ENCODE measurements at places on chromosomes 3 and 15.

GRCh38 chr15:58513008-58513407 is 81.2 kb downstream of the LIPC start:
- DNase-seq, result no peak

- no peak for DNase-seq
These were observed 18.0 kb downstream of the LRRK1 start for GRCh38 chr15:100937171-100937570.

DNA sequence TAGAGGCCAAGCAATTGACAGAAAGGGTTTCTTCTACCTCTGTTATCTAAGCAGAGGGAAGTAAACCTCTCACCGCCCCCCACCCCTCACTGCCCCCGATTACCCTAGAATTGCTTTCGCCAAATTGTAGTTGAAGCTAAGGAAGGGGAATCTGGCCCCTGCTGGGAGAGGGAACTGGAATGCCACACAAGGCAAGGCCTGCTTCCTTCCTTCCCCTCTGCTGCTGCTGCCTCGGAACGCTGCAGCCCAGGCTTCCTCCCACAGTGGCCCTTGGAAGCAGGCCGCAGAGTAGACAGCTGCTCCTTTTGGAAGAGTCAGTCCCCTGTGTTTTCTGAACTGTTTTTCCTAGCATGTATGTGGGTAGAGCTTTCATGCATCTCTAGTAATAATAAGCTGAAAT is 21.6 kb downstream of the RLBP1 start:
- DNase-seq, result no peak

- DNase-seq, result no peak
These were observed 31.3 kb upstream of the LYSMD4 start for GRCh38 chr15:99764522-99764921.

DNA sequence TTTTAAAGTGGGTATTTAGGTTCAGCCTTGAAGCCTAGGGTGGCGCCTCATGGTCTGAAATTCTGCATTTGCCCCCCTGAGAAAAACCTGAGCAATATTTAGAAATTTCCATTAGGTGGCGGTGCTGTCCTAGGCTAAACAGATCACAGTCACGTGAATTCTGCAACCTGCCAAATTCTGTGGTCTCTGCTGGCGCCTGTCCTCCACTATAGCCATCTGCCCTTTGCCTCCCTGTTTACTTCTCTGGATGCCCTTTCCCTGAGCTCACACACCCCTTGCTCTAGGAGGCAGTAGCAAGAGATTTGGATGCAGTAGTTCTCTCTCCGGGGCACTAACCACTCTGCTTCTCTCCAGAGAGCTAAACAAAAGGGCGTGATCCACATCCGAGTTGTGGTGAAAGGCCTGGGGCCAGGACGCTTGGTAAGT is 9.1 kb downstream of the MRPS11 start:
- DNase-seq, result no peak

DNA sequence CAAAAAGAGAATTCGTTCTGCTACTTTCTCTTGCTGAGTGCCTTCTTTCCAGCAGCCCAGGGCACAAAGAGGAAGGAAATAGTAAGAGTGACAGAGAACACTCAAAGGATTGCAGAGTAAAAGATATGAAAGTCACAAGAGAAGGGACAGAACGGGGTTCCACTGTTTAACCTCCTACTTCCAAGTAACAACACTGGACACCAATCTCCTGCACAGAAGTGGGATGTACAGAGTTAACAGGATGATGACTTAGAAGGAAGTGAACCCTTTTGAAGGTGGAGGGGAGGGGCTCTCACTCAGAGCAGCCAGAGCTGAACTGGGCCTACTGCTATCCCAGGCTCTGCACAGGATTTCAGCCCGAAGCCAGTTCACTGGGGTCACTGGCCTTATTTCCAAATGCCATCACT is 130.1 kb upstream of the PRICKLE2 start:
- no peak for DNase-seq

- no peak for DNase-seq
These were observed 68.5 kb downstream of the CPN2 start for GRCh38 chr3:194282436-194283122.

GRCh38 chr15:82689147-82689546 is 20.5 kb downstream of the AP3B2 start:
- DNase-seq, result no peak

GRCh38 chr3:62329971-62330370 is 43.4 kb downstream of the FEZF2 start:
- DNase-seq, result no peak

DNA sequence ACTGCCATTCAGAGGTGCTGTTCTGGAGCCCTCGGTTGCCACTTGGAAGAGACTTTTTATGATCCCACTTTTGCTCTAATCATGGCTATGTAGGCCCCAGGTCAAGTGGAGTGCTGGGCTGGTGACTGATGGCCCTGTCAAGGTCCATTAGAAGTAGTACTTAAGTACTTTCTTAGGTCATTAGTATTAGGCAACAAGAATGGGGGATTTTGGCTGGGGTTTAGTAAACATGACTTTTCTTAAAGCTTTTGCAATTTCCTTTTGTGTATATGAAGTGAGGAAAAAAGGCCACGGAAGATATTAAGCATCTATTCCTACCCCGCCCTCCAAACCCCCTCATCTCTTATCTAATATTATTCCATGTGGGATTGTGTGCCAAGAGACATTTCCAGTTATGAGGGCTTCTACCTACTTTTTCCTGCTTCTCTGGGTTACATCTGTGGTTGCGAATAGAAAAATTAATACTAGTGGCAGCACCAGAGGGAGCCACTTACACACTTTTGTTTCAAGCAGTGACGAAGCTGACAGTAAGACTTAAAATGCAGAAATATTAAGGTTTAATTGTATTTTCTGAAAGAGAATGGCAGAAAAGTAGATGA is 13.9 kb downstream of the NLGN1 start:
- DNase-seq, result no peak

DNA sequence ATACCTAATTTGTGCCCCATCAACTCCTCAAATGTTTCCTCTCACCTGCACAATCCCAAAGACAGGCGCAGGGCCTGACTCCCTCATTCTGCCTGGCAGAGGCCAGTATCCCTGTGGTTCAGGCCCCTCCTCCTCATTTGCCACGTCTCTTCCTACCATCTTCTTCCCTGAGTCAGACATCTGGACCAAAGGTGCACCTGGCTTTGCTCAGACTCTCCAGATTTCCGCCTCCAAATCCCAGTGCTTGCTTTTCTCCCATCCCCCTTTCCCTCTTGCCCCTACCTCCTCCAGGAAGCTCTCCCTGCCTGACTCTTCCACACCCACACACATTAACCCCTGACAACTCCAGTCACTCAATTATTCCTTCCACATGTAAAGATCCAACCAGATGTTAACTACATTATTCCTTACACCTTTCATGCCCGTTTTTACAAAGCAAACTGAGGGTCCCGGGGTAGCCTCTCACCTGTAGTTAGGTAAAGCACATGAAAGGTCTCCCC is 19.6 kb downstream of the SEMA7A start:
- DNase-seq, result no peak

DNA sequence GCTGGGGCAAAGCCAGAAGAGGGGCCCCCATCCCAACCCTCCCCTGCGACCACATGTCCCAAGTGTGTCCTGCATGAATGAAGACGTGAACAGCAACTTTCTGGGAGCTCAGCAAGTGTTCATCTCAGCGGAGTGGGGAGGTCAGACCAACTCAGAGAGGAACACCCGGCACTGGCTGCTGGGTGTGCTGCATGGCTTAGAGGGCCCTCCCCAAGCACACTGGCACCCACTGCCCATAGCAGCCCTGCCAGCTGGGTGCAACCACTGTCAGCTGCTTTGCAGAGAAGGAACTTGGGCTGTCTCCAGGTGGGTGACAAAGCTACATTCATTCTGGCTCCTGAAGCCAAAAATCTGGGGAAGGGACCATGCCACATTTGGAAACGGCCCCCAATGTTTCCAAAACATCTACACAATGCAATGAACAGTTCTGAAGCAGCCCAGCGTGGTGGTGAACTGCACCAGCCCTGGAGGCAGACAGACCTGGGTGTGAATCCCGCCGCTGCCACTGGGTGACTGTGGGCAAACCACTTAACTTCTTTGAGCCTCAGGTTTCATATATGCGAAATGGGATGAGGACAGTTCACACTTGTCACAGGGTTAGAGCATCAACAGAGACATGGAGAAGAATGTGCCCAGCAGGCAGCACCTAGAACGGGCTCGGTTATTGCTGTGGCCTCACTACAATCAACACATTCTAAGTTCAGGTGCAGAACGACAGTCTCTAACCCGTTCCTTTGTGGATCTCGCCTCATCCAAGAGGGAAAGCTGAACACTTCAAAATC is 145.4 kb downstream of the NUP210 start:
- no peak for DNase-seq

- no peak for DNase-seq
These were observed 39.8 kb downstream of the CACNA1D start for GRCh38 chr3:53534216-53534615.

DNA sequence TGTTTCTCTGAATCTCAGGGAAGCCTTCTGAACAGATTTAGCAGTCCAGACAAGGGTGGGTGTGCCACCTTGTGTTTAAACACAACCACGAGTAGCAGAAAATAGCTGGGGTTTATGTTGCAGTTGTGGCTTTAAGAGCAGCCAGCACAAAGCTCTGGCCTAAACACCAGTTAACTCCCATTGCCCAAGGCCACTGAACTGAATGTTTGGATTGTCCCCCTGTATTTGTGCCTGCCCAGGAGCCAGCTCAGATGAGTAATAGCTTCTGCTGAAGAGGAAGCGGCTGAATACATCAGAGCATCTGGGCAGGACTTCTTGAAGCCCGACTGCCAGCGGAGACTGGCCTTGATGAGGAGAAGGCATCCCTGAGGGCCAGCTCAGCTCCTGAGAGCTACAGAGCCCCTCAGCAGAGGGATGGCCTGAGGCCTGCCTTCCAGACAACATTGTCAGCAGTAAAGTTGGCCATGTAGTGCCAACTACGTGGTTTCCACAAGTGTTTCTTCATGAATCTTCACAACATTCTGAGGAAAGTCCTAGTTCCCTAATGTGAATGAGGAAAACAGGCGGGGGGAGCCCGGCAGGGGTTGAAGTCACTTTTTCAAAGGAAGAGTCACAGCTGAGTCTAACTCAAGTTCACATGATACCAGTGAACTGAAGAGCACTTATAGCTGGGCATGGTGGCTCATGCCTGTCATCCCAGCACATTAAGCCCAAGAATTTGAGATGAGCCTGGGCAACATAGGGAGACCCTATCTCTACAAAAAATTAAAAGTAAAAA is 65.8 kb upstream of the ZBTB38 start:
- no peak for DNase-seq

GRCh38 chr15:100893964-100894295 is 14.3 kb downstream of the ALDH1A3 start:
- no peak for DNase-seq

- no peak for DNase-seq
These were observed 402.1 kb downstream of the PDCD6IP start for GRCh38 chr3:34200576-34200975.

GRCh38 chr3:155640098-155640497 is 104.8 kb downstream of the PLCH1 start:
- DNase-seq, result no peak

GRCh38 chr3:68941055-68941454 is 8.7 kb upstream of the TAFA4 start:
- no peak for DNase-seq

GRCh38 chr3:53530205-53530604 is 35.8 kb downstream of the CACNA1D start:
- no peak for DNase-seq

DNA sequence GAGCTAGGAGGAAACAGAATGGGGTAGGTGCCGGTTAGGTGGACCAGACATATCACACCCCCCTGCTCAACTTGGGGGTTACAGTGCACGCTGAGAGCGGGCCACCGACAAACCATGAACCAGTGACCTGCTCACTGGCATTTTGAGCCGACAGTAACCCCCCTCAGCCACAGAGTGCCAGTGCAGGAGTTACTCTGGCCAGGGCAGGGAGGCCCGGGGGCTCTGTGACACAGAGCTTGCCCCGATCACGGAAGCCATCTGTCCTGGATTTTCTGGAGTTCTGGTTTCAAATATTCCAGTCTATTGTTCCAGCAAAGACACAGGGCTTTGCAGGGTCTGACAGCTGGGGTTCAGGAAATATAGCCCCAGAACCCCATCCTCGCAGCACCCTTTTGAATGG is 225.2 kb downstream of the VPS13C start:
- no peak for DNase-seq

DNA sequence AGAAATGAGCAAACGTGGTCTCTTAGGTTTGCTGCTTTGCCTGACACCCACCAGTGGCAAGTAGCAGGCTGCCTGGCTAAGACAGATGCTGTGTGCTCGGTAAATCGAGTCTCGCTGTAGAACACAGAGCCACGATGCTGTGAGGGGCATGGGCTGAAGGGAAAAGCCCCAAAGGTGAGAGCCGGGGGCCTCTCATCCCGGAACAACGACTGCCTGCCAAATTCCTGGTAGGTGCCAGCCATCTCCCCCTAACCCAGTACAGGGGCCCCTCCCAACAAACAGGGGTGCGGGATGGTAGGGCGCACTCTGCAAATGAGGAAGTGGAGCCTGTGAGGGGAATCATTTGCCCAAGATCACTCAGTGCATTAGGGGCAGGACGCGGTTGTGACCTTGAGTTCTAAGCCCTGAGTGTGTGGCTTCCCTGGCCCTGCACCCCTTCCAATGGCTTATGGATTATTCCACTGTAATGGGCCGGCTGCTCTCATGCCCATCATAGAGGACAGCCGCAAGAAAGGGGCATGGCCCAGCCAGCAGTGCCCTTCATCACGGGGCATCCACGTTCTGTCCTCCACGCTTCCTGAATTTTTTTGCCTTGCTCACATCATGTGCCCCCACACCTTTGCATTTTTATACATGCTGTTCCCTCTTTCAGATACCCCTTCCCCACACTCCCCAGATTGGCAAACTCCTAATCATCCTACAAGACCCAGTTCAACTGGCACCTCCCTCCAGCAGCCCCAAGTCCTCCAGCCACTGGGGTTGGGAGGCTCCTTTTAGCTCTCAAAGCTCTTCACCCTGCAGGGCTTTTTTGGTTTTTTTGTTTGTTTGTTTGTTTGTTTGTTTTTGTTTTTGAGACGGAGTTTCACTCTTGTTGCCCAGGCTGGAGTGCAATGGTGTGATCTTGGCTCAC is 125.4 kb downstream of the NUP210 start:
- DNase-seq, result no peak

DNA sequence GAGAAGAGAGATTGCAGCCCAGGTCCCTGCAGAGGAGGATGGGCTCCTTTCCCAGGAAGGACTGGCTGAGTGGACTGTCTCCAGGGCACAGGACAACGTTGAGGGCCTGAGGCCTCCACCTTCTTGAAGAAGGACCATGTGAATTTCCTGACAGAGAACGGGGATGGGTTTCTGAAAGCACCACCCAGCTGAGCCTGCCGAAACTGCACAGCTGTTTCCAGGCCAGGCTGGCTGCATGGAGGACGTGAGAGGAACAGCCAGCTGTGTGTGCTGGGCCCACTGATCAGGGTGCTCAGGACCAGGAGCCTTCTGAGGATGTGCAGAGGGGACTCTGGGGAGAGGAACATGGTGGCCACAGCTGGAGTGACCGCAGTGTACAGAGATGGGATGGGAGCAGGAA is 39.2 kb downstream of the HMCES start:
- no peak for DNase-seq

GRCh38 chr15:62047282-62047827 is 12.9 kb downstream of the VPS13C start:
- no peak for DNase-seq

DNA sequence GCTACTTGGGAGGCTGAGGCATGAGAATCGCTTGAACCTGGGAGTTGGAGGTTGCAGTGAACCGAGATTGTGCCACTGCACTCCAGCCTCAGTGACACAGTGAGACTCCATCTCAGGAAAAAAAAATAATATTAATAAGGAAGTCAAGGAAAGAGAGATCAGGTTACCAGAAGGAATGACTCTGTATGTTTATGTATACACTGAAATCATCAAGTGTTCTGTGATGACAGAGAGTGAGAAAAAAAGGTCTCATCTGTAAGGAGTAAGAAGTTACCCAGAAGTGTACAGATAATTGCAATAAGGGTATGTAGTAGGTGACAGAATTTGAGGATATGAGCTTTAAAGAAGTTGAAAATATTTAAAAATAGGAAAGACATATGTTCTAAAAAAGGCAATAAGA is 4.3 kb upstream of the CCDC50 start:
- DNase-seq, result no peak

Measured in stimulated activated CD4-positive, alpha-beta T cell treated with anti-CD3 and anti-CD28 coated beads, Interleukin-4, amount 100 ng/mL, for 1 hour (primary cell).